ENCODE measurements at places on chromosomes 5 and 9.
A peak's percentile ranks its signal among the peaks of the same experiment; 100 is the strongest.

GRCh38 chr9:134923466-134923865 lies 5.8 kb upstream of the FCN1 start:
- DNase-seq, result no peak

DNA sequence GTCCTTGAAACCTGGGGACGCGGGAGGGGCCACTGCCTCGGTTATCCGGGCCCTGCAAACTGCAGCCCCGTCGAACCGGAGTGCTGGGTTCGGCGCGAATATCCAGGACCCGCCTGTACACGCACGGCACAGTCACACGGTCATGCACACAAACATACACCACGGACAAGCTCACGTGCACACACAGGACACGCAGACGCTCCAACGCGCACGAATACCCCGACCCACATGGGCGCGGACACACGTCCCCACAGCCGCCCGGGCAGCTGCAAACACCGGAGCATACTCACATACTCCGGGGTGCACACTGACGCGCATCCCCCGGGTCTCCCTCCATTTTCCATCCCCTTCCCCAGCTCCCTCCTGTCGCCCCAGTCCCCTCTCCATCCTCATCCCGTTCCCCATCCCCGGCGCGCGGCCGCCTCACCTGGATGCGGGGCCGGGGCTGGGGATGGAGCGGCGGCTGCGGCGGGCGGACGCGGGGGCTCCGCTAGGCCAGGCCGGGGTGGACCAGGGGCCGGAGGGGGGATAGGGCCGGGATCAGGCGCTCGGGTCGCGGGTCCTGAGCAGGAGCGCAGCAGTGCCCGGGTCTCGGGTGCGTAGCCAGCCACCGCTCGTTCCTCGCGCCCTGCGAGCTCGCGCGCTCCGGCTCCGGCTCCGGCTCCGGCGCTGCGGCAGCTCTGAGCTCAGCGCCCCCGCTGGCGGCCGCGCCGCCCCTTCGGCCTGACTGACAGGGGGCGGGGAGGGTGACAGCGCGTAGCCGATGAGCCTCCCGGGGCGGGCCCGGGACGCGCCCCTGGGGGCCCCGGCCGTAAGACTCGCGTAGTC lies at the start of the genes EIF4E1B and SNCB:
TSS of gene EIF4E1B (plus strand) at position 823 of the 828 bp plus-strand sequence. CDS start 12,113 bp downstream, outside the sequence.
TSS of gene SNCB (minus strand) at position 682 of the 828 bp plus-strand sequence. CDS start 880 bp downstream, outside the sequence.
- peak; percentile 58 for DNase-seq

DNA sequence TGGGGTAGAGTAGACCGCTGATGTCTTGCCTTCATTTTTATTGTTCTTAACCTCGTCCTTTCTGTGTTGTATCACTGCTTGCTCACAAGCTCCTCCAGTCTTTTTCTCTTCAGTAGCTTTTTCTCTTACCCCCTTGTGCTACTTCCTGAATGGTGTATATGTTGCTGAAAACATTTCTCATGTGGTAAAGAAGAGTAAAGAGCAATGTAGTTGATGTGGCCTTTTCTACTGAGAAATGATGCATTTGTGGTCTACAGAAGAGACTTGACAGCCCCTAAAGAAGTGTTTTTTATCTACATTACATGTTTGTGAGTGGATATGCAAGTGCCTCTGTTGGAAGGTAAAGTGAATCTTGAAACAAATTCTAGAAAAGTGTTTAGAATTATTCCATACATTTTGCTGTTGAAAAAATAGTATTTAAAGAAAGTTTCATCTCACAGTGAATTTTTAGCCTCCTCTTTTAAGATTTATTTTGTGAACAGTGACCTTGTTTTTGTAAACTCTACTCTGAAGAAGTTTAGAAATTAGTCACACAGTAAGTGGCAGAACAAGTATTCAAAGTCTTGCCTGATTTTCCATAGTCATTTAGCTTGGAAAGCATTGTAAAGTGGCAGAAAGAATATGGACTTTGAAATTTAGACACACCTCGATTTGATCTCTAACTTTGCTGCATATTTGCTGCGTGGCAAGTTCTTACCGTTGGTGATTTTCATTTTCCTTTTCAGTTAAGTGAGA lies 17.4 kb downstream of the CDC42SE2 start:
- no peak for DNase-seq

DNA sequence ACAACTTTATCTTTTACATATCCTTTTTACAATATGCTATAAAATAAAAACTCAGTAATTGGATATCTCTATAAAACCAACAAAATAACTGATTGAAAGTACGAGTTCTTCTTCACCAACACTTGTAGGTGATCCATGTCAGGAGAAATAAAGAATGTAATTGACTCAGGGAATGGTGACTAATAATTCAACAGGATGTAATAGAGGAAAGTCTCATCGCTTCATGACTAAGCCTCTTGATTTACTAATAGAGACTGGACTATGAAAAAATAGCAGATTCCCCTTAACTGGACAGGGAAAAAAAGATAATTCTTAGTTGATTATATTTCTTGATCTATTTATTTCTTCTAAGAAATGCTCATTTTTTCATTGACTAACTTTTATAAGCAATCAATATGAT lies 507.7 kb upstream of the PTGER4 start:
- DNase-seq, result no peak

DNA sequence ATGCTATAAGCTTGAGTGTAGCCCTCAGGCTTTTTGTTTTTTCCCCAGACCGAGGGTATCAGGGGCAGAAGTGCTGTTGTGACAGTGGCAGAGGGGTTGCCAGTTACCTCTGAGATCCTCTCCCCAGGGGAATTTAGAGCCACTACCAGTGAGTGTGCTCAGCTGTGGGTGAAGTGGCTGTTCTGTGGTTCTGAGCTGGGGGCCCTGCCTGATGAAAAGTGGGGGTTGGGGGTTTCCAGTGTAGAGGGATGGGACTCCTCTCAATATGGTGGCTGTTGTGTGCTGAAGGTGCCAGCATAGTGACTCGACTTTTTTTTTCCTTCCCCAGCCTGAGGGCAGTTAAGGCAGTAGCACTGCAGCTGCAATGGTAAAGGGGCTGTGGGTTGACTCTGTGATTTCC lies 506.7 kb downstream of the TMEM232 start:
- DNase-seq, result no peak

- DNase-seq, result peak; percentile 90
These were observed 23.2 kb upstream of the PTGS1 start for GRCh38 chr9:122347348-122348287.

- peak; percentile 10 for DNase-seq
These were observed 228.7 kb upstream of the NR4A3 start for GRCh38 chr9:99592834-99593574.

GRCh38 chr5:138353560-138354080 lies 1.1 kb downstream of the KDM3B start:
- DNase-seq, result peak; percentile 52

GRCh38 chr9:120891884-120892747 lies 15.1 kb upstream of the PHF19 start:
- DNase-seq, result no peak

DNA sequence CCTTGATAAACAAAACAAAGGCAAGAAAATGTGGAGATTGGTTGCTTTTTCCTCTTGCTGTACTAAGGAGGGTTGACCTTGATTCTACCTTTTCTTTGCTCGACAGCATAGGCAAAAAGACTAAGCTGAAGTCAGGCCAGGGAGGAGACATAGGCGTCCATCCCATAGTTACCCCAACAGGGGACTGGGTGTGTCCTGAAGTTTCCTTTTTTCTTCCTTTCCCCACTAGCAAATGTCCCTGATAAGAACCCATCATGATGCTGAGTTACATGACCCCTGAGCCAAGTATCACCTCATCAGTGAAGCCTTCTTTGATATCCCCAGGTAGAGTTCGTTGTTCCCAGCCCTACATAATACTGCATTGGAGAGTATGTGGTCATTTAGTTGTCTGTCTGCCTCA lies 9.9 kb upstream of the SHROOM1 start:
- no peak for DNase-seq

DNA sequence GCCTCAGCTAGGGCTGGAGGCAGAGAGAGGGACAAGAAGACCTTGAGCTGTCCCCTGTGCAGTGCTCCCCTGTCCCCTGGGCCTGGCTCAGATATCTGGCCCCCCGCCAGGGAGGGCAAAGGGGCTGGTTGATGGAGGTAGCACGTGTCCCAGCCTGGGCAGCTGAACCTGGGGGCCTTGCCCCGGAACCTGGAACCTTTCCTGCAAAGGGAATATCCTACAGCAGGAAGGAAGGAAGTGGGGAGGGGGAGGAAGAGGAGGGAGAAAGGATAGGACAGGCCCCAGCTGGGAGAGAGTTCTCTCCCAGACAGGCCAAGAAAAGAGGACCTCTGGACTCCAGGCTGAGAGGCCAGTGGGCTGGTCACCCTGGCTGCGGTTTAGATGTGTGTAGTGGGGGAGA lies 27.6 kb upstream of the PSD2 start:
- no peak for DNase-seq

GRCh38 chr9:79015951-79016350 lies 555.8 kb upstream of the TLE4 start:
- DNase-seq, result no peak

DNA sequence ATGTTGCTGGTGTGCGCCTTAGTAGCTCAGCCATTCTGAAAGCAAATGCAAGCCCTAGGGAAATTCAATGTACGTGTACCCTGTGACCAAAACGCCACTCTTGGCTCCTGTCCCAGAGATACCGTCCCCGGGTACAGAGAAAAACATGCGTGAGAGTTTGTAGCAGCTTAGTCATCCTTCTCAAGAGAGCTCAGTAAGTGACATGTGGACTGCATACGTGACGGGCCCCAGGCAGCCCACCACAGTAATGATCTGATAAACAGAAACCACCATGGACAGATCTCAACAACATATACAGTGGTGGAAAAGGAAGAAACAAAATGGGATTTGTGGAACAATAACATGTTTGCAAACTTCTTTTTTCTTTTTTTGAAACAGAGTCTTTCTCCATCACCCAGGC lies 45.1 kb downstream of the S1PR3 start:
- no peak for DNase-seq

DNA sequence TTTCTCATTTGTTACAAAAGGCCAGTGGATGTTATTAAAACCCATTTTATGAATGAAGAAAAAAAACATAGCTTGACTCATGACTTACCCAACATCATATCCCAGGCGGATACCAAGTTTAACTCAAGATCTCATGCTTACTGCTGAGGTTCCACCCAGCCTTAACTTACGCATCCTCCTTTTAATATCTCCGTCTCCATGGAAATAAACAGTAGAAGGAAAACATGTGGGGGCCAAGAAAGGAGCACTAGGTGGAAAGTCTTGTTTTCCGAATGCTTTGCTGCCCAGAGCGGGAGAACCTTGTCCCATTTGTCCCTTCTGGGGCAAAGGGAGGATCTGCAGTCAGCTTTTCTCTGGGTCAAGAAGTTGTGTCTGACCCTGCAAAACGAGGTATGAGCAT lies 44.1 kb downstream of the ANGPTL2 start:
- no peak for DNase-seq

GRCh38 chr5:167488371-167488770 lies 803.1 kb upstream of the WWC1 start:
- no peak for DNase-seq

GRCh38 chr5:135018457-135018856 lies 15.6 kb downstream of the PITX1 start:
- DNase-seq, result no peak

DNA sequence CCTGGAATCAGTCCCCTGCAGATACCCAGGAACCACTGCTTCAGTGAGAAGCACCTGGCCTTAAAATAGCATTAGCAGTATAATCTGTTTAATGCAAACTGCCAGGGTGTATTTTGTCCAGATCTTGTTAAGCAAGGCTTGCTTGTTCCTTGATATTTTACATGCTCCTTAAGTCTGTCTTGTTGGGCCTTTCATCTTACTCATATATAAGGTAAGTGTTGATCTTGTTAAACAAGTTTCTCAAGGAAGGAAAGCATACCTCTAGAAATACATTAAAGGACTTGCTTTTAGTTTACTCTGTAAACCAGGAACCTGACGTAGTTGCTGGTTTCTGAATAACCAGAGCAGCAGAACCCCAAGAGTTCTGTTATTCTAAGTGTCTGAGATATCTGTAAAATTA lies 13.7 kb downstream of the HSPA4 start:
- no peak for DNase-seq
